Pancreas (tissue), 10 donors: ENCODE measurements at places on chromosomes 11 and 22.

DNA sequence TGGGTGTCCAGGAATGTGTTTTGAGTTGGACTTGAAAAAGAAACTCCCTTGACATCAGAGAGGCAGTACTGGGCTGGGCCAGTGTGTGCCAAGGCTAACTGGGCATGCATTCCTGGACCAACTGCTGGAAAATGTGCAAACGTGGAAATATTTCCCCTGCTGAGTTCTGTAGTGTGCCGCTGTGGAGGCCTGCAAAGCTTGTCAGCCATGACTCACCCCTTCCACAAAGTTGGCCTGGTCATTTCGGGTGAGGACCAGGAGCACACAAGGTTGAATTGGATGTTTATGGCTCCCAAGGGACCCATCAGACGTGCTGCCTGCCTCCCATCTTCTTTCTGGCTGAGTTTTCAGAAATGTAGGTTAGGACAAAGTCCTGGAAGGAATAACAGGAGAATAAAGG, 513.1 kb downstream of the MIAT start:
- no peak for DNase-seq
- H3K27ac ChIP-seq = no peak overlapping the region
- H3K4me1 ChIP-seq = no peaks in the 10 kb centered on the region
- no peaks in the 10 kb centered on the region for H3K27me3 ChIP-seq
- H3K4me3 ChIP-seq = no peak overlapping the region

DNA sequence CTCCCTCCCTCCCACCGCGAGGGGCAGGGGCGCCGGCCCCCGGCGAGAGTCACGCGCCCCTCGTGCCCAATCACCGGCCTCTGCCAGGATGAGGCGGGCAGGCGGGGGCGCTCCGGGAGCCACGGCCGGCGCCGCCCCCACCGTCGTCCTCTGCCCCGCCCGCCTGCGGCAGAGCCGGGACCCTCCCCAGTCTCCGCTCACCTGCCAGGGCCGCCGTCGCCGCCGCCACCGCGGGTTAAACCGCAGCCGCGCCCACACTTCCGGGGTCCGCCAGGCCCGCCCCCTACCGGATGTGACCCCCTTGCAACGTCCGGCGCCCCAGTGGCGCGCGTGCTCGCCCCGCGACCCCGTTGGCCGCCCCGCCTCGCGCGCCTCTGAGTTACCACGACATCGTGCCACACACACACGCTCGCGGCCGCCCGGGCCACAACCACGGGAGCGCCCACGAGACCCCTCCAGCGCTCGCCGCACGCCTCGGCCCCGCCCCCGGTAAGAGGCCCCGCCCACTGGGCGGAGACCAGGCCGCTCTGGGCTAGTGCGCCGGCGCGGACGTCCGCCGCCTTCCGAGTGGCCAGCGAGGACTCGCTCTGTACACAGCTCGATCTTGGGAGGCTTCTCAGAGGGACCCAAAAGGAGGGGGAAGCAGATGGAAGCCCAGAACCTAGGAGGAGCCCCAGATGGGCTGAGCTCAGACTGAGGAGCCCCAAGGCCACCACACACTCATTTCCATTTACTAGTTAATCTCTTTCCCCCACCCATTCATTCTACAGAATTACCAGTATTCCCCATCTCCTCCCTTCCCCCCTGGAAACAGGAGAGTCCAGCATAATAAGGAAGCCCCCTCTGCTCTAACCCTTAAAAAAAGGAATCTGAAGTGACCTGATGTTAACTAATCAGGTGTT, at the start of gene VPS37C:
VPS37C (minus strand) TSS at position 237 of the 902 bp plus-strand sequence. CDS start 22,597 bp downstream, outside the sequence.
- H3K36me3 ChIP-seq = no peaks in the 10 kb centered on the region
- no peaks in the 10 kb centered on the region for H3K27me3 ChIP-seq
- DNase-seq = peak; percentile 92
- H3K4me3 ChIP-seq = peak within 1 kb of the TSS; percentile 69

DNA sequence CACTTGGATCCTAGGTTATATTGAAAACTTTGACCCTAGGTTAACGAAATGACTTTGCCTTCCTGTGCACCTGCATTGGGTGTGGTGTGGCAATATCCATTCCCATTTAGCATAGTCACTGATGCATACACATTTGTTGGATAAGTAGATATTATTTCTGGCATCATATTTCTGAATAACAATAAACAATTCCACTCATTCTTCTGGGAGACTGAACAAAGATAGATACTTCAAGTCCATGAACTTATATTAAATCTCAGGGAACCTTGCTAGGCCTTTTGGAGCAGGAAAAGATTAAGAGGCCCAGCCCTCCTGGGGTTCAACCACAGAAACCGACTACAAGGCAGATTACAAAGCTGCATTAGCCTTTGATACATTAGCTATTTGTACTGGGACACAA, 118.9 kb downstream of the MSANTD4 start:
- no peak for DNase-seq
- H3K27ac ChIP-seq = no peak overlapping the region
- no peaks in the 10 kb centered on the region for H3K27me3 ChIP-seq
- no peaks in the 10 kb centered on the region for H3K36me3 ChIP-seq
- H3K4me1 ChIP-seq = no peaks in the 10 kb centered on the region

DNA sequence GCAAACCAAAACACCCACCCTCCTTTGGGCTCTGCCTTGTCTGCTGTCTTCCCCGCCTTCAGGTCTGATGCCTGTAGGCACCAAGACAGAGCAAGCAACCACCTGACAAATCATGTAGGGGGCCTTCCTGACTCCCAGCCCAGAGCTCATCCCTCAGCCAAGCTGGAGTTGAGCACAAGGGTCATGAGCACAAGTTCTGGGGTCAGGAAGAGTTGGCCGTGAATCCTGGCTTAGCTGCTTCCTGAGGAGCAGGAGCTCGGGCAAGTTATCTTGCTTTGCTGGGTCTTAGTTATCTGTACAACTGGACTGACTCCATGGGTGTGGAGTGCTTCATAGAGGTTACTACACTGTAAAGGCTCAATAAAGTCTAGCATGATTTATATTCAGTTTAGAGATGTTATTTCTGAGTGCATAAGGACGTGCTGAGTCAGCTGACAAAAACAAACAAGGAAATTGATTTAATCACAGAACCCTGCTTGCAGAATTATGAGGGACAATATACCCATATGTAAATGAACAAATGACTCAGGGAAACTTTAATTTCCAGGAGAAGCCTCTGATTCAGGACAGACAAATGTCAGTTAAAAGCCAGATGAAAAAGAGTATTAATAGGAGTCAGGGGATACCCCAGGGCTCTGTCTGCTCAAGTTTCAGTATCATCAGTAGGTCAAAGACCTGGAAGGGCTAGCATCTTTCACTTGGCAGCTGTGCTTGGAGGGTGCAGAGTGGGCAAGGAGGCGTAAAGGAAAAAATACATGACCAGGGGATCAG, 15.0 kb upstream of the APOA1 start:
- H3K27ac ChIP-seq = no peak overlapping the region
- H3K36me3 ChIP-seq = peaks cover 3% of the 10 kb centered on the region
- no peak overlapping the region for H3K4me3 ChIP-seq
- H3K4me1 ChIP-seq = no peaks in the 10 kb centered on the region
- no peaks in the 10 kb centered on the region for H3K27me3 ChIP-seq

DNA sequence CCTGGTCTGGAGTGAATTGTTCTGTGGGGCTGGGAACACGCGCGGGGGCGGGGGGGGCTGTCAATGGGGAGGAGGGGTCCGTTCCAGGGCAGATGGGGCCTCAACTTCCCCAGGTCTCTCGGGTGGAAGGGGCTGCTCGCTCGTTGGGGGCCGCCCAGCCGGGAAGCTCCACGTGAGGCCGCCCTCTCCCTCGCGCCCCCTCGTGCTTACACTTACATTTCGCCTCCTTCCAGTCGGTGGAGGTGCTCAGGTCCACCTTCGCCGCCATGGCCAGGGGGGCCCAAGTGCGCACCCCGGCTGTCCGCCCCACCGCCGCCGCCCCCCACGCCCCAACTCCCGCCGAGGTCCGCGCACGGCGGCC, 452 bp downstream of the MACROD1 start:
- H3K4me3 ChIP-seq = peak overlapping the region; percentile 80
- H3K36me3 ChIP-seq = no peaks in the 10 kb centered on the region

DNA sequence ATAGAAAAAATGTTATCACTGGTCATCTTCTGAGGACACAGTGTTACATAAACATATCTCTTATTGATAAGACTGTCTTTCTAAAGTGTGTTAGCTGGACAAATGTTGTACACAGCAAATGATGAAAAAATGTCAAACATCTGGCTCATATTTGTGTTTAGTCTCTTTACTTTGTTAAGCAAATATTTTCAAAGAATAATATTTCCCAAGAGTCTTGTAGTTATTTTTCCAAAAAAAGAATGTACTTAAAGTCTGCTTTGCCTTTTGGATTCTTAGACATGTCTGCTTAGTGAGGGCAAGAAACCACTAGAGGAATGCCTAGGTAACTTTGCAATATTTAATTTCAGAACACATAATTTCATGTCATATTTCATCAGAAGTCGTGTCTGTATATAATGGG, 23.9 kb upstream of the CCDC179 start:
- H3K36me3 ChIP-seq = no peaks in the 10 kb centered on the region
- H3K4me3 ChIP-seq = no peak overlapping the region
- H3K4me1 ChIP-seq = no peaks in the 10 kb centered on the region
- DNase-seq = no peak

DNA sequence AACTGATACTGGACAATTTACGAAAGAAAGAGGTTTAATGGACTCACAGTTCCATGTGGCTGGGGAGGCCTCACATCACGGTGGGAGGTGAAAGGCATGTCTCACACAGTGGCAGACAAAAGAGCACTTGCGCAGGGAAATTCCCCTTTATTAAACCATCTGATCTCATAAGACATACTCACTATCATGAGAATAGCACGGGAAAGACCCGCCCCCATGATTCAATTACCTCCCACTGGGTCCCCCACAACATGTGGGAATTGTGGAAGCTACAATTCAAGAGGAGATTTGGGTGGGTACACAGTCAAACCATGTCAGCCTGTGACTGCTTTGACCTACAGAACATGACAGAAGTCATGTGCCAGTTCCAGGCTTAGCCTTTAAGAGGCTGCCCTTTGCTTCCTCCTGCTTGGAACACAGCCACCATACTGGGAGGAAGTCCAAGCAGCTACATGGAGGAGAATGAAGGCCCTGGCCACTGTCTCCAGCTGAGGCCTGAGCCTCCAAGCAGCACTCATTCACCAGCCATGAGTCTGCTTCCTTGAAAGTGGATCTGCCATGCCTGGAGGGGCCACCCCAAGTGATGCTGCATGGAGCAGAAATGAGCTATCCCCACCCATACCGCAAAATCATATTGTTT, 10.9 kb upstream of the GAL start:
- no peaks in the 10 kb centered on the region for H3K4me1 ChIP-seq
- DNase-seq = no peak
- H3K27ac ChIP-seq = no peak overlapping the region
- no peaks in the 10 kb centered on the region for H3K27me3 ChIP-seq

DNA sequence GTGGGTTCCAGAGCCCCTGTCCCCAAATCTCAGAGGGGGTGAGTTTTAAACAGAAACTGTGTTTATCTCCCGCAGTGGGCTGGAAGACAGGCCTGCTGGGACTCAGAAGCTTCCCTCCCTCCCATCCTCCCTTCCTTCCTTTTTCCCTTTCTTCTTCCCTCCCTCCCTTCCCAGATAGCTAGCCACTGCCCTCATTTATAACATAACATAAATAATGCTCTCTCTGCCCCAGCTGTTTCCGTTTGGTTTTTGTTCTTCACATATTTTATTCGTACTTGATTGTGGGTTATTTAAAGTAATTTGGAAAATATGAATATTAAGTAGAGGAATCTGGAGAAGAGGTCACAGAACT, 140.9 kb downstream of the TEAD1 start:
- H3K36me3 ChIP-seq = no peaks in the 10 kb centered on the region
- no peak for DNase-seq
- peak overlapping the region; percentile 23 for H3K27ac ChIP-seq
- no peaks in the 10 kb centered on the region for H3K27me3 ChIP-seq
- no peak overlapping the region for H3K4me3 ChIP-seq

- no peak overlapping the region for H3K4me3 ChIP-seq
- H3K4me1 ChIP-seq = no peaks in the 10 kb centered on the region
- H3K27ac ChIP-seq = no peak overlapping the region
- H3K36me3 ChIP-seq = no peaks in the 10 kb centered on the region
- no peak for DNase-seq
- no peaks in the 10 kb centered on the region for H3K27me3 ChIP-seq
Measured at GRCh38 chr11:103652013-103652412, 384.4 kb upstream of the DDI1 start.

- H3K27me3 ChIP-seq = no peaks in the 10 kb centered on the region
- no peaks in the 10 kb centered on the region for H3K36me3 ChIP-seq
- H3K27ac ChIP-seq = no peak overlapping the region
- no peak for DNase-seq
- no peaks in the 10 kb centered on the region for H3K4me1 ChIP-seq
Measured at GRCh38 chr11:77193911-77194830, 66.1 kb downstream of the MYO7A start.
